ENCODE measurements at places on chromosomes 13 and 19.

- DNase-seq, result no peak
These were observed 264.2 kb upstream of the EDNRB start for GRCh38 chr13:78182813-78183212.

DNA sequence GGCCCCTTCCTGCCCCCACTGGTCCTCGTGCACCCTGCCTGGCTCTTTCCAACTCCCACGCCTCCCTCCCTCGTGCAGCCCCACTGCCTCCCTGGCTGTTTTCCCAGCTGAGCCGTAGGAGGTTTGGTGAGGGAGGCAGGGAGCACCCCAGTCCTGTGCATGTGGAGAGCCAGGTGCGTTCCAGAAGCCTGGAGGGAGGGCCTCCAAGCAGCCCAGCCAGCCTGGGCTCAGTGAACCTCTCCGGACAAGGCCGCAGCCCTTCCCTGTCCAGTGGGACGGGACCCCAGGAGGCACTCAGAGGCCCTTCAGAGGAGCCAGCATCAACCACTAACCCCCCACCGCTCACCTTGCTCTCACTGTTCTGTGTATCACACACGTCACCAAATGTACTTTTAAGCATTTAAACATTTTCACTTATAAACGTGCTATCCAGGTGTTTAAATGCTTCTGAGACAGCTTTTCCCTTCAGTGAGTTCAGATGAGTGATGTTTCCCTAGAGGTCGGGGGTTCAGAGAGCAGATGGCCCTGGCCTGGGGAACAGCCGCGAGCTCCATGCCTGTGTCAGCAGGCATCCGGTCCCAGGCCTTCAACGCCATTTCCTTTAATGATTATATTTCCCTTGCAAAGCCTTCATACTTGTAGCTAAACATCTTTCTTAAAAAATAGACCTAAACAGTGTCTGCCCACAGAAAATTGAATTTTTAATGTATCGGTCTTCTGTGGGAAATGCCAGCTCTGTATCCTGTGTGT is 122.6 kb downstream of the ATP11A start:
- DNase-seq, result no peak

DNA sequence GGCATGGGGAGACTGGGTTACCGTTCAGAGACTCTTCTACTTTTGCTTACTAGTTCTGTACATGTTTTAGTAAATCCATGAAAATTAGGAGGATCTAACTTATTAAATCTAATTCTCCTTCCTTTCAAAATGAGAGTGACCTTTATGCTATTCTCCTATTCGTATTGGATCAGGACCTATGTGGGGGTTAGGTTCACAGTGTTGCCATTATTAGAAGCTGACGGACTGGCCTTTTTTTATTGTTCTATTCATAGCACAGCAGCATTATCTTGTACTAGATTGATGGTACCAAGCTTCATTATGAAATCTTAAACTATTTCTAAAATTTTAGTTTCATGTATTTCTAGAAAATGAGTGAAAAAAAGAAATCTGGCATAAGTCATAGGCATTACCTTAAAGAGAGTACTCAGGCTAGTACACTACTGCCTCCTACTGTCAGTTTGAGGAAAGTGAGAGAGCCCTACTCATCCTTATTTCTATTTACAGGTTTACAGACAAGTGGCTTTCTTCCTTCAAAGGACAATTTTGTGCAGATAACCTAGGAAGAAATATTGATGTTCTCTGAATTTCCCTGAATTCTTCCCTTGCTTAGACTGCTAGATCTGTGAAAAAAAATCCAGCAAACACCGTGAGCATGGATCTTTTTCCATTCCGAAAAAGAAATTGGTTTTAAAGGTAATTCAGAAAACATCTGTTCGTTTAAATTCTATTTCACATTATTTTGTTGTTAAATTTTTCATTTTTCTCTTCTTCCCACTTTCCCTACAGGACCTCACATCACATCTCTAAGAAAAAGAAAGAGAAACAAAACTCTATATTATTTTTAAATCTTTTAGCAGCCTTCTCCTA is 485.5 kb downstream of the DIAPH3 start:
- no peak for DNase-seq

DNA sequence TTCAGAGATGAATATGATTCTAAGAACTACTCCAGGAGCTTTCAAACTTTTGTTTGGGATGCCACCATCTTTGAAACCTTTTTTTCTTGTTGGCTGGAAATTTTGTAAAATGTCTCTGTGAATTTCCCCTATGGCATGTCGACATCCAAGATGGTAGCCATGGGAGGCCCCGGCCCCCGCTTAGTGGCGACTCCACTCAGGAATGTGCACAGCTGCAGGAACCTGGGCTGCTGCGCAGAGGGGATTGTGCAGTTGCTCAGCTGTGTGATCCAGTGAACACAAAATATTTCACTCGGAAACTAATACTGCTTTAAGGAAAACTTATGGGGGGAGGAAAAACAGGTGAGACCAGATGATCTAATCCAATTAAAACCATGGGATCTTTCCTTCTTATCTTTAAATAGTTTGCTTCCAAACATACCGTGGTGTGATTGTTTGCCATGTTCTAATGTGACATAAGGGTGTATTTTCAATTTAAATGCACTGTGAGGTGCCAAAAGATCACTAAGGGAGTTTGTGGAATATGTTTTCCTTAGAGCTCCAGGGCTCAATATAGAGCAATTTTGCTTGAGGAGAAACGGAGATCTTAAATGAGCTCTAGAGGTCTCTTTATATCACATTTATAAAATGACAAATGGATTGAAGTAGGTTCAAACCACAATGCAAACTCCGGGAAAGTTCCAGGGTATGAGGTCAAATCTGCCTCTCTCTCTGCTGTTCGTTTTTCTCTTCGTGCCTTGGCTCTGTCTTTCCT is 497.7 kb downstream of the FGF9 start:
- DNase-seq, result no peak

DNA sequence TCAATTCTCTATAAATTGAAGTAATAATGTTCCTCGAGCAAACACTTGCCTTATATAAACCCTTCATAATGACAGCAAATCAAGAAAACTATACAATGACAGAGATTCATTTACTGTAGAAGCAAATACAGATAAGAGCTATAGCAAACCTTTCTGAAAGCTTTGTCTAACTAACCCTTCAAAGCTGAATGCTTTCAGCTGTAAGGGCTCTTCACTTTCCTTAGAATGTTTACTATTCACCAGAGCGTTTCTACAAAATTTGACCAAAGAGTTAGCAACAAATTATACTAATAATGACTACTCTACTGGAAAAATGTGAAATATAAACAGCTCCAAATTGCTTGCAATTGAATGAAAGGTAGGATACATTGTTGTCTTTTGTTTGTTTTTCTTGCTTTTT is 218.1 kb downstream of the SLITRK5 start:
- no peak for DNase-seq
